Endothelial cell of coronary artery (primary cell): ENCODE measurements at places on chromosomes 16 and 17. TPM values are rescaled to one million over a fixed set of nuclear protein-coding genes. Genes with fewer than 3 reads are reported as not detected.

Gene CCL8
- not detected in 2 replicates for total RNA-seq

Gene RMI2
- 3.0 and 7.1 TPM in 2 replicates for total RNA-seq

Gene MLKL
- 21.8 and 32.3 TPM in 2 replicates for total RNA-seq

Gene SLC6A2
- not detected in 2 replicates for total RNA-seq

Gene KRTAP2-1
- not detected in 2 replicates for total RNA-seq
